Esophagus squamous epithelium (tissue), 5 donors: ENCODE measurements at places on chromosomes 6 and 20.

DNA sequence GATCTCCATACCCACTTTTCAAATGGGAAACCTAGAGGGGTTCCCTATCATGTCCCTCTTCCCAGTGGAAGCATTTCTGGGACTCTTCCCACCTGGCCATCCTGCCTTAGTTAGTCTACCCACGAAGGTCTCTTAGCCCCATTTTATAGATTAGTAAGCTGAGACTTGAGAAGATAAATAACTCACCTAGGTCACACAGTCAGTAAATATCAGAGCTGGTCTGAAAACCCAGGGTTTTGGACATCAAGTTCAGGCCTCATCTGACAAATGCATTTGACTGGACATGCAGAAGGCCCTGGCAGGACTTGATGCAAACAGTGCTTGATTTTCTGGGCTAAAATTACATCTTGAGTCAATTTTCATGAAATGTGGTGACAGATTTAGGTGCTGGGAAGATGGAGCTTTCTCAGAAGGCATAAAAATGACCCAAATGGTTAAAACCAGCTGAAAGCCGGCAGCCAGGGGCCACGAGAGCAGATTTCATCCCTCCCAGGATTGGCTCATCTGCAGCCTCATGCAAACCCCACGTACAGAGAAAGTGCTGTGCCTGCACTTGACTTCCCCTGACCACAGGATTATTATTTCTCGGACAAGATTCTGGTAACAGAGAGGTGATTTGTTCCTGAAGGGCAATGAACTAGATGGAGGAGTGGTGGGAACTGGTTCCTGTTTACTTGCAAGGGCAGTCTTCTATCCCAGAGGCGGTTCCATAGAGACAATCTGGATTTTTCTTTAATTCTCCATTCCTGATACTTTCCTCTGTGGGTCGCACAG lies 23.1 kb downstream of the CPNE5 start:
- DNase-seq, result no peak

DNA sequence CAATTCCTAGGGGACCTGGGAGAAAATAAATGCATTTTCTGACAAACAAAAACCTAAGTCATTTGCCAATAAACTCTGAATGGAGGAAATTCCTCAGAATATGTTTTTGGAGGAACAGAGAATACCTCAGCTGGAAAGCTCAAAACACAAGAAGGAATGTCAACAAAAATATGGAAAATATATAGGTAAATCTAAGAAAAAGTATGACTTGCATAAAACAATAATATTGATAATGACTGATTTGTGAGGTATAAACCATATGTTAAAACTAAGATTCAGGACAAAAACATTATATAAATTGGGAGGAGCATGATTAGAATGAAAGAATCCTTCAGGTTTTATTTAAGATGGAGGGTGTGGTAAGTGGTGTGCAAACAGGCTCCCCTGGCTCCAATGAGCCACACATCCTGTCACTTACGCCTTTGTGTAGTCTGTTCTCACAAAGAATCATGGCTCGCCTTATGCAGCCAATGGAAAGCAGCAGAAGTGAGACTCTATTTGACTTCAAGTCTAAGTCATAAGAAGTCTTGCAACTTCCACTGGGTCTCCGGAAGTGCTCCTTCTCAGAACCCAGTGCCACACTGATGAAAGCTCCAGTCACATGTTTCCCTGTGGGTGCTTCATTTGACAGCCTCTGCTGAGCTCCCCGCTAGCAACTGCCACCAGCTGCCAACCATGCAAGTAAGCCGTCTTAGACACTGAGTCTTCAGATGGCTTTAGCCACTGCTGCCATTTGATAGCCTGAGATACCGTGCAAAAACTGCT lies 8.1 kb downstream of the CFAP61 start:
- no peak for DNase-seq

DNA sequence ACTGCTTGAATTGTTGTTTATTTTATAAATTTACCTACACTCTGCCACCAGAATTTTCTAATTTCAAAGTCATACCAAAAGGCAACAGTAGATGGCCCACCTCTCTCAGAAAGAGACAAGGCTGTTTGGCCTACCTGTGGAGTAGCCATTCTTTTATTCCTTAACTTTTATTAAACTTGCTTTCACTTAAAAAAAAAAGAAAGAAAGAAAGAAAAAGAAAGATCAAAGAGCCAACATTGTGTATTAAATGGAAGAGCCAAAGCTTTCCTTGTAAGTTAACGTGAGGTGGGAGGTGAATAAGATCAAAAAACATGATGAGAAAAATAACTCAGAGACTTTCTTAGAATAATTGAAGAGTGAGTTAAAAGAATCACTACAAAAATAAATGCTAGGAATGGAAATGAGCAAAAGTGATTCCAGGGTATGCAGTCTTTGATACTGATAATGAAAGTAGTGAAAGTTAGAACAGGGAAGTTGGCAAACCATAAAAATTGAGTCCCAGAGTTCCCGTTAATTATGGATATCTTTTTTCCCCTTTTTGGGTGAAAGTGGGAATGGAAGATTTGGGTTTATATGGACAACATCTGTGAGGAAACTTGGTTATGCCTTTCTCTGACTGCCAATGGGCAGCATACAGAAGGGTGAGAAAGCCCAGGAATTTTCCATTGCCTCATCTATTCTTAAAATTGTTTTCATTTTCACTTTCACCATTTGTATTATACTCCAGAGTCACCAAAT lies 35.9 kb upstream of the MYB start:
- DNase-seq, result no peak

- no peak for DNase-seq
Observed at GRCh38 chr6:64064919-64065318, 429.3 kb downstream of the PHF3 start.

DNA sequence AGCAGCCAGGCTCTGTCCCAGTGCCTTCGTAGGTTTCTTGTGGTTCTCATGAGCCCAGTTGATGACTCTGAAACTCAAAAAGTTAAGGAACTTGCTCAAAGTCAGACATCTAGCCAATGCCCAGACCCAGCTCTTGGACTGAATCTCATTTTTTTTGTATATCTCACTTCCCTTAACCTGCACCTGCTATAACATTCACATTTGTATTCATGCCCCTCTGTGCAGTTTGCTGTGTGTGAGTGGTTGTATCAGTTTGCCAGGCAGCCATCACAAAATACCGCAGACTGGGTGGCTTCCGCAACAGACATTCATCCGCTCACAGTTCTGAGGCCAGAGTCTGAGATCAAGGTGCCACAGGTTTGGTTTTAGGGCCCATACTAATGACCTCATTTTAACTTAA lies 49.9 kb downstream of the IPCEF1 start:
- DNase-seq, result no peak

- DNase-seq, result no peak
Observed at GRCh38 chr6:129846761-129847160, 14.4 kb downstream of the TMEM244 start.

DNA sequence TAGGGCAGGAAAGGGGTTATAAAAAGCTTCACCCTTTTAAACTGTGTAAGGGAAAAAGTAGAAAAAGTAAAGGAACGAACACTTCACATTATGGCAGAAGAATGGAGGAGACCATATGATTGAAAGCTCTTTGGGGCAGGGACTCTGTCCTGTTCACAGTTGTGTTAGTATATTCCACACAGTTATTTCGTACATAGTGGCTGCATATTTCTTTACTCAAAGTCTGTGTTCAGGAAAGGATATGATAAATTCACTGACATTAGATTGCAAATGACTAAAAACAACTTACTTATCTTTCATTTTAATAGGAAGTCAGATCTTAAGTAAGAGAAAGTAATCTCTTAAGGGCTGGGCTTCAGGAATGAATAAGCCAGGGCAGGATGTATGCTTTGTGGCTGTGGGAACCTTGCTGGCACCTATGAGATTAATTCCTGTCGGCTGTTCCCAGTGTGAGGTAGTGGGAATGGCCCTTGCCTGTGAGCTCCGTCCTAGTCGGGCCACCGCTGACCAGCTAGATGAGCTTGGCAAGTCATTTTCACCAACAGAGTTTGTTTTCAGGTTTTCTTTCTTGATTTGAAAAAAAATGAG lies 11.2 kb downstream of the PPP1R14C start:
- DNase-seq, result no peak

DNA sequence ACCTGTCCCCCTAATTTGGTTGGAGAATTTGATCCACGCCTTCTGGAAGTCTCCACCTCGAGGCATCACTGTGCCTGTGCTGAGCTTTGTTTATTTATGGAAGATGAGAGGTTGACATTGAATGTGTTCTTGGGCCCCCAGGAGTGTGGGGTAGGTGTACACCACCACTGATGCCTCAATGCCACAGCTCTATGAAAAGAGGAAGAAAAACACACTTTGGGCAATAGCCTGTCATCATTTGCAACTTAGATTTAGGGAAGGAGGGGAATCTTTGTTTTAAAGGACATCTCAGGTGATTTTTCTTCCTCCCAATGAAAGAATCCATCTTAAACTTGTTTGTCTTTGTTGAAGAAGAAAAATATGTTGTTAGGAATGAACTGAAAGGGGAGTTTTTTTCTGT lies 42.6 kb downstream of the TBC1D7 start:
- DNase-seq, result no peak

DNA sequence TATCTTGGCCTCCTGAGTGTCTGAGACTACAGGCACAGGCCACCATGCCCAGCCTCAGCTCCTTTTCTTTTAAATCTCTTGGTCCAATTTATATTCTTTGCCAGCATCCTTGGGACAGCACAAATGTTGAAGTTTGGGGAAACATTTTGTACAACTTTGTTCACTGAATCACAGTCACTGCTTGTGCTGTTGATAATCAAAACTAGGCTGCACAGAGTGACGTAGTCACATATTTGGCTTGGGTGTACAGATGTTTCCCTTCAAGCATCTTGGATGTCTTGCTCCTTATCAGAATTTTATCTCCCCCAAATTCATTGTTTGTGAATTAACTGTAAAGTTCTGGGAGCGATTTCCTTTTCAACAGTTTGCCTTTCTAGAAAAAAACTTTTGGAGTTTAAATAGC lies 17.9 kb downstream of the CARMIL1 start:
- DNase-seq, result no peak

DNA sequence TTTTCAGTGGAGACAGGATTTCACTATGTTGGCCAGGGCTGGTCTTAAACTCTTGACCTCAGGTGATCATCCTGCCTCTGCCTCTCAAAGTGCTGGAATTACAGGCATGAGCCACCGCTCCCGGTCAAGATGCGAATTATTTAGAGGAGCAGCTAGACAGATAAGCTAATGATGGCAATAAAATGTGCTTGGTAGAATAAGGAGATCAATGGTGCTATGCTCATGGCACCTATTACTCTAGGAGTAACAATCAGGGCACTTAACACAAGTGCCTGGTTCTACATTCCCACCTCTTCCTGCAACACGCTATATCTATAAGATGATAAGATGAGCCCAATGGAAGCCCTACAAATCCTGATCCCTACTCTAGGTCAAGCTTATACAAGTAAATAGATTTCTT lies 61.4 kb upstream of the LOC128125822 start:
- DNase-seq, result no peak

GRCh38 chr6:2481307-2481706 lies 235.9 kb upstream of the GMDS start:
- DNase-seq, result no peak

- DNase-seq, result no peak
Observed at GRCh38 chr6:109397020-109397419, 14.8 kb upstream of the CD164 start.

DNA sequence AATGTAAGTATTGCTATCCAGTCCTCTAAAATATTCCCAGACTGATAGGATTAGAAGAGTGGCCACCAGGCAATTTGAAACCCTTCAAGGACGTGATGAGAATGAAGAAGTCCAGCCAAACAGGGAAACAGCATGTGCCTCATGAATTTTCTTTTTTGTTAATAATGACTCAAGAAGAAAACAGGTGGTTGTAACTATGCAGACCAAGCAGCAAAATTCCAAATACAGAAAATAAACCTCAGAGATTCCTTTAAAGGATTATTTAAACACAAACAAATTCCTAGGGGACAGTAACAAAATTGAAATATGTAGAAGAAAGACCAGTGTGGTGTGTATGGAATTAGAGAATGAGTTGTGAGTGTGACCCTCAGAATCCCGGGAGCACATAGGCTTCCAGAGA lies 239.2 kb downstream of the KCNQ5 start:
- no peak for DNase-seq

DNA sequence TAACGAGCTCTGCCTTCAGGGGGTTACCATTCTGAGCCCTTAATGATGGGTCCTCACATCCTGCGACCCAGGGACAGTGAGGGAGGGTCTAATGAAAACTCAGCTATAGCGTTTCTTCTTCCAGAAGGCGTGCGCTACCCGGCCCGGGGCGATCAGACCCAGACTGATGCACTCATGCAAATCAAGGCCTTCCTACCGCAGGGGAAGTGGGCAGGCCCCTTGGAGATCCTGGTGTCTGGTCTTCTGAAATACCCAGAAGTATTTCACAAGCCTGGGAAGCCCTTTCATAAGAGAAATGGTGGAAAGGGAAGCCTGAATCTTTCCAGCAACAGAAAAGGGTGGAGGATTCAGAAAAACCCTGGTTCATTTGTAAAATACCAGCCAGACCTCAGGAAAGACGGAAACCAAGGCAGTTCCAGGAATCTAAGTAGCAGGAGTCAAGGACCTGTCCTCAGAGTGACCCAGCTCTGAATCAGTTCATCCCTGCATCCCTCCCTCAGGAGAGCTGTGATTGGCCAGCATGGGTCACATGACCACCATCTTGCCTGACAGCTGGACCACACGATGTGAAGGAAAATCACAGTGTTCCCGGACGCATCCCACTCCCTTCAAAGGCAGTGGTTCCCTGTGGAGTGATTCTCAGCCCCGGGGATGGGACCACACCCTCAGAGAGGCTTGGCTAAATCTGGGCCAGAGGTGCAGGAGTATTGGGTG lies 12.7 kb downstream of the BFSP1 start:
- no peak for DNase-seq

DNA sequence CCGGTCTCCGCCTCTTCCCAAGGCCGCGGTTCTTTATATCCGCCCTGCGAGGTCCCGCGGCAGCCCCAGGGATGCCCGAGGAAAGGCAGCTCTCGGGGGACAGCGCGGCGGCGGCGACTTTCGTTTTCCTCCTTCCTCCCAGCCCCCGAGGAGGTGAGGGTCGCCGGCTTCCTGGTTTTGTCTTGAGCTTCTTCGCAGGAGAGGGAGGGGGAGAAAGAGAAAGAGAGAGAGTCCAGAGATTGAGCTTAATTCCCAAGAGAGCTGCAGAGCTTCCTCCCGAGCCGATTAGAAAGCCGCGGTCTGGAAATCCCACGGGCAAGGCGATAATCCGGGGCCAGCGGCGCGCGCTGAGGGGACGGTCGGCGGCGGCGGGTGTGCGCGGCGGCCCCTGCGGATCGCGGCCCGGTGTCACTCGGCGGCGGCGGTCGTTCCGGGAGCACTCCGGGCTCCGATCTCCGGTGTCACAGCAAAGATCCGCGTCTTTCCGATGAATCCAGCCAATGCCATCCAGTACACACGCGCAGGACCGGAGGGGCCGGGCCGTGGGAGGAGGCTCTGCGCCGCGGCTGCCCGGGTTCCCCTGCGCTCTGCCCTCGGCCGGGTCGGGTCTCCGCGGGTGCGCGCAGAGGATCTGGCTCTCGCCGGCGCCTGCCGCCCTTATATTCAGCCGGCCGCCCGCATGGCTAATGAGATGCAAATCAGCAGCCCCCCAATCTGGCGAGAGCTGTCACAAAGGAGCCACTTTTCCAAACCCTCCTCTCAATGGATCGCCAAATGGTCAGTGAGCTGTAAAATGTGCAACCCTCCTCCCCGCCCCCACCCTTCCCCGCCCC lies at the start of gene DLL1:
Gene DLL1 (minus strand): TSS at position 783 of the 833 bp plus-strand sequence. CDS start 939 bp downstream, outside the sequence.
- no peak for DNase-seq
